Endothelial cell (in vitro differentiated cells): ENCODE measurements at places on chromosomes 5 and 9. TPM values are rescaled to one million over a fixed set of nuclear protein-coding genes. Genes with fewer than 3 reads are reported as not detected.

- H3K4me1 ChIP-seq = no peaks in the 10 kb centered on the region
- H3K27me3 ChIP-seq = peaks cover 3% of the 10 kb centered on the region
- H3K27ac ChIP-seq = no peak overlapping the region
- no peak overlapping the region for H3K4me3 ChIP-seq
- no peaks in the 10 kb centered on the region for H3K36me3 ChIP-seq
- DNase-seq = no peak
These were observed 391.1 kb upstream of the ZNF608 start for GRCh38 chr5:125137535-125137934.

C5orf46 gene
- not detected for total RNA-seq

LCN15 gene
- 0.49 TPM for total RNA-seq

- DNase-seq = no peak
- peaks cover 3% of the 10 kb centered on the region for H3K4me1 ChIP-seq
- peaks cover 3% of the 10 kb centered on the region for H3K27me3 ChIP-seq
- no peak overlapping the region for H3K4me3 ChIP-seq
These were observed 22.4 kb upstream of the ANGPTL2 start for GRCh38 chr9:127144670-127145445.

GRCh38 chr9:131417264-131418142 is 23.6 kb downstream of the PRRC2B start:
- peaks cover 11% of the 10 kb centered on the region for H3K36me3 ChIP-seq
- H3K4me1 ChIP-seq = peaks cover 59% of the 10 kb centered on the region
- peaks cover 10% of the 10 kb centered on the region for H3K27me3 ChIP-seq
- H3K27ac ChIP-seq = peak overlapping the region; percentile 98
- no peak for DNase-seq

- H3K4me1 ChIP-seq = peaks cover 6% of the 10 kb centered on the region
- H3K27ac ChIP-seq = no peak overlapping the region
- DNase-seq = no peak
- H3K27me3 ChIP-seq = no peaks in the 10 kb centered on the region
These were observed 441.2 kb upstream of the ZNF462 start for GRCh38 chr9:106421772-106422171.

GRCh38 chr5:50647726-50648125 is 18.7 kb upstream of the PARP8 start:
- no peak for DNase-seq
- no peaks in the 10 kb centered on the region for H3K36me3 ChIP-seq
- H3K27me3 ChIP-seq = no peaks in the 10 kb centered on the region
- H3K4me3 ChIP-seq = no peak overlapping the region
- H3K4me1 ChIP-seq = no peaks in the 10 kb centered on the region

CTNND2 gene
- 3.6 TPM for total RNA-seq

IRX2 gene
- total RNA-seq = 0.72 TPM

DTWD2 gene
- 2.7 TPM for total RNA-seq

KCNV2 gene
- total RNA-seq = not detected

PDE6A gene
- total RNA-seq = not detected

DNA sequence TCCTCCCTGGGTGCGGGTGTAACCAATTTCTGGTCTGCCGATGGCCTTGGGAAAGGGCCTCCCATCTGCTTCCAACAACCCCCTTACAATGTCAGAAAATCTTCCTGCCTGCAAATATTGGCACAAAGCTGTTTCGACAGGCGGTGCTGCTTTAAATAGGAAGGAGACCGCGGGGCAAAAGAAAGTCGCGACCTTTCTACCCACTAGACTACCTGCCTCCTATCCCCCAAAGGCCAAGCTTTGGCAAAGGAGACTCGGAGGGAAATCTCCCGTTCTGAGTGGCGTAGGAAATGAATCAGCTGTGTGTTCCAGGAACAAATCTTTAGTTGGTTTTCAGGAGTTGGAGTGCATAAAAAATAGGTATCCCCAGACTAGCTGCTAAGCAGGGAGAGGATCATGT is 36.8 kb upstream of the NFIB start:
- H3K4me1 ChIP-seq = peaks cover 67% of the 10 kb centered on the region
- DNase-seq = no peak

GRCh38 chr5:6722015-6722414 is 8.8 kb downstream of the TENT4A start:
- no peak for DNase-seq
- H3K27me3 ChIP-seq = peaks cover 6% of the 10 kb centered on the region
- H3K27ac ChIP-seq = no peak overlapping the region
- H3K4me3 ChIP-seq = no peak overlapping the region

- no peaks in the 10 kb centered on the region for H3K36me3 ChIP-seq
- H3K27me3 ChIP-seq = peaks cover 1% of the 10 kb centered on the region
- H3K4me1 ChIP-seq = no peaks in the 10 kb centered on the region
- no peak overlapping the region for H3K27ac ChIP-seq
- no peak overlapping the region for H3K4me3 ChIP-seq
These were observed 41.2 kb downstream of the FREM1 start for GRCh38 chr9:14868772-14869583.

DNA sequence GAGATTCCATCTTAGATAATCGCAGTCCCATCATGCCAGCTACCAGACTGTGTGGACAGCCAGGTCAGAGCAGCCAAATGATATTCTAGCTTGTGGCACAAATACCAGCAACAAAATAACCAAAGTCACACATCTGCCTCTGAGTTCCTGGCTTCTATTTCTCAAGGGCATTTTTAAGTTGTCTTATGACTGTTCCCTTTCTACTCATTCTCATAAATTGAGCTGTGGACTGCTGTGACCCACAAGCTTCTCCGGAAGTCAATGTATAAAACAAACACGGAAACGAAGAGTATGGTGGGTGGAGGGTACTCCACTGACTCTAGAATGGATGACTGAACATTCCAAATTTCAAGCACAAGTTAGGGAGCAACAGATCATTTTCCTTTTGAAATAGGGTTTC is 43.9 kb downstream of the PDCD1LG2 start:
- H3K27me3 ChIP-seq = no peaks in the 10 kb centered on the region
- H3K4me3 ChIP-seq = no peak overlapping the region
- no peak overlapping the region for H3K27ac ChIP-seq
- no peak for DNase-seq
- peaks cover 2% of the 10 kb centered on the region for H3K4me1 ChIP-seq
- H3K36me3 ChIP-seq = no peaks in the 10 kb centered on the region

TPM2 gene
- total RNA-seq = 173 TPM

DNA sequence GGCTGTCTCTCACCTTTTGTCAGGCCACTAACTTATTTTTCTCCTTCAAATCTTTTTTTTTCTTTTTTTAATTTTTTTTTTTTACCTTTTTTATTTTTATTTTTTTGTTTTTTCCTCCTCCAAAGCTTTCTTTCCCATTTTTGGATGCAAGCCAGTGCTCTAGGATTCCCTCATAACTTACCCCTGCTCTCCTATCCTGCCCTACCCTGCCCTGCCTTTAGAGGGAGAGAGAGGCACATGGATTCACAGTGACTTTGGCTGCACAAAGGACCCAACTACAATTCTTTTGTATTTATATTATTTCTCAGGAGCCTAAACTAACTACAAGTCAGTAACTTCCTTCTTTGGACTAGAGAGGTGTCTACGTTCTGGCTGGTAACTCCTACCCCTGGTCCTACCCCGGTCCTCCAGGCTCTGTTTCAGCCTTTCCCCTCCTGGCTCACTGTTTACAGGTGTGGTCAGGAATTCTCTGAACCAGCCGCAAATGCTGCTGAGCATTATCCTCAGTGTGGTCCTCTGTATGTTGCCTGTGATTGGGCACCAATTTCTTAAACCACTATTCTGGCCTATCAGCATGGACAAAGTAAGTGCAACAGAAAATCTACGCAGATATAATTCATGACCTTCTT is 8.4 kb upstream of the RUSC2 start:
- peaks cover 14% of the 10 kb centered on the region for H3K4me1 ChIP-seq
- DNase-seq = peak; percentile 44
- no peaks in the 10 kb centered on the region for H3K36me3 ChIP-seq

DNA sequence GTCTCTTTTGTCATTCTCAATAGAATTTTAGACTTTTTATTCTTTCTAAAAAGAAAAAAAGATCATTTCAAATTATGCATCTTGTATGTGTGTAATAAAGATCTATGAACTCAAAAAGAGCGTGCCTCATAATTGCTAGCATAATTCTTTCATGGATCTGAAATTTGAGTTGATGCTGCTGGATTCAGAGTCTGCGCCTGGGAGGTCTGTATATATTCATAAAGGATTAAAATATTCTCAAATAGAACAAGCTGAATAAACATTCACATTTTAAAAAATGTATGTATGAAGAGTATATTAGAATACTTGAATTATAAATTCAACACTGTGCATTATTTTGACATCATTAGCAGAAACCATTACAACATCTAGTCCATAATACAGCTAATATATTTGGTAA is 297.8 kb upstream of the GRAMD2B start:
- no peak for DNase-seq
- peaks cover 4% of the 10 kb centered on the region for H3K27me3 ChIP-seq
- H3K4me1 ChIP-seq = peaks cover 12% of the 10 kb centered on the region
- no peaks in the 10 kb centered on the region for H3K36me3 ChIP-seq

RNF208 gene
- total RNA-seq = 1.1 TPM

- peak; percentile 46 for DNase-seq
- no peaks in the 10 kb centered on the region for H3K36me3 ChIP-seq
- H3K27me3 ChIP-seq = peaks cover 2% of the 10 kb centered on the region
- H3K4me3 ChIP-seq = no peak overlapping the region
These were observed 671.1 kb downstream of the TAF11L14 start for GRCh38 chr5:18305288-18305924.

CKMT2 gene
- 0.18 TPM for total RNA-seq

GRCh38 chr5:56360816-56361215 is 127.7 kb upstream of the ANKRD55 start:
- H3K4me3 ChIP-seq = no peak overlapping the region
- DNase-seq = no peak
- H3K4me1 ChIP-seq = peaks cover 6% of the 10 kb centered on the region
- H3K36me3 ChIP-seq = no peaks in the 10 kb centered on the region

DNA sequence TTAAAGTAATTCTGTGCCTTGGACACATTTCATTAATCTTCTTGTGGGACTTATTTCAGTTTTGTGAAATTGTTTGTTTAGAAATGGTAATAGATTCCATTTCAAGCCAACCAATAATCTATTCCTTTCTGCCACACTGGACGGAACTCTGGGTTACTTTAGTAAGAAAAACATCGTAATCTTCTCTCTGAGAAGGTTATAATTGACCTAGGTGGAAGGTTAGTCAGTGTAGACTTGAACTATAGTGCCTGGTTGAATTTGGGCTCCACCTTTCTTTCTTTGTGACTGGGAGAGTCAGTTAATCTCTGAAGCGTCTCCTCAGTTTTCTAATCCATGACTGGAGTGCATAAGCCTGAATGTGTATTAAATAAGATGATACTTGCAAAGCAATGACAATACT is 89.7 kb upstream of the PRLR start:
- no peak overlapping the region for H3K27ac ChIP-seq
- H3K27me3 ChIP-seq = no peaks in the 10 kb centered on the region
- no peak overlapping the region for H3K4me3 ChIP-seq

FSD1L gene
- 5.6 TPM for total RNA-seq

DNA sequence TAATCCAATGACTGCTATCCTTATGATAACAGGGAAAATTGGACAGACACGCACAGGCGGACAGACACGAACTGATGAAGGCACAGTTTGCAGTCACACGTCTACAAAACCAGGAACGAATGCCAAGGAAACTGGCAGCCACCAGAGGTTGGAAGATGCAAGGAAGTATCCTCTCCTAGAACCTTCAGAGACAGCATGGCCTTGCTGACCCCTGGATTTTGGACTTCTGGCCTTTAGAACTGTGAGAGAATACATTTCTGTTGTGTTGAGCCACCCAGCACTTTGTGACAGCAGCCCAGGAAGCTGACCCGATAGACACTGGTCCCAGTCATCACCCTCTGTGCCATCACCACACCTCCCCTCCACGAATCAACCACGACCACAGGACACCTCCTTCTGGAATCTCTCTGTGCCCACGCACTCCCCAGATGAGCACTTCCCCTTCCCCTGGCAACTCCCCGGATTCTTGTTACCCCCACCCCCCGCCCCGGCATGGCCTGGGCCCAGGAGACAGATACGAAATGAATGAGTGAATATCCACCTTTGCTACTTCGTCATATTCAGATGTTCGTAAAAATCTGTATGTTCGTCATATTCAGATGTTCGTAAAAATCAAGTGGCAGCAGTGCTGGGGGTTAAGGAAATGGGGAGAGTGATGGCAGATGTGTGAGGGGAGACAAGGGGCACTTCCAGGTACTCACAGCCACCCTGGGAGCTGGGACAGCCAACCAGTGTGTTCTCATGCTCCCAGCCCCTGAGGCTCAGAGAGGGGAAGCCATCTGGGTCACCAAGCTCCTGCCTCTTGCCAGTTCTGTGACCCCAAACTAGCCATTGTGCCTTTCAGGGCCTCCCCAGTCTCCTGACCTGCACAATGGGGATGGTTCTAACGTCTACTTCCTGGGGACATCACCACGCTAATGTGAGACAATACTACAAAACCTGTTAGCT is 18.5 kb downstream of the GBGT1 start:
- H3K4me3 ChIP-seq = peak overlapping the region; percentile 48
- peaks cover 9% of the 10 kb centered on the region for H3K36me3 ChIP-seq
- DNase-seq = no peak
- H3K27me3 ChIP-seq = peaks cover 23% of the 10 kb centered on the region
- peak overlapping the region; percentile 62 for H3K27ac ChIP-seq

DNA sequence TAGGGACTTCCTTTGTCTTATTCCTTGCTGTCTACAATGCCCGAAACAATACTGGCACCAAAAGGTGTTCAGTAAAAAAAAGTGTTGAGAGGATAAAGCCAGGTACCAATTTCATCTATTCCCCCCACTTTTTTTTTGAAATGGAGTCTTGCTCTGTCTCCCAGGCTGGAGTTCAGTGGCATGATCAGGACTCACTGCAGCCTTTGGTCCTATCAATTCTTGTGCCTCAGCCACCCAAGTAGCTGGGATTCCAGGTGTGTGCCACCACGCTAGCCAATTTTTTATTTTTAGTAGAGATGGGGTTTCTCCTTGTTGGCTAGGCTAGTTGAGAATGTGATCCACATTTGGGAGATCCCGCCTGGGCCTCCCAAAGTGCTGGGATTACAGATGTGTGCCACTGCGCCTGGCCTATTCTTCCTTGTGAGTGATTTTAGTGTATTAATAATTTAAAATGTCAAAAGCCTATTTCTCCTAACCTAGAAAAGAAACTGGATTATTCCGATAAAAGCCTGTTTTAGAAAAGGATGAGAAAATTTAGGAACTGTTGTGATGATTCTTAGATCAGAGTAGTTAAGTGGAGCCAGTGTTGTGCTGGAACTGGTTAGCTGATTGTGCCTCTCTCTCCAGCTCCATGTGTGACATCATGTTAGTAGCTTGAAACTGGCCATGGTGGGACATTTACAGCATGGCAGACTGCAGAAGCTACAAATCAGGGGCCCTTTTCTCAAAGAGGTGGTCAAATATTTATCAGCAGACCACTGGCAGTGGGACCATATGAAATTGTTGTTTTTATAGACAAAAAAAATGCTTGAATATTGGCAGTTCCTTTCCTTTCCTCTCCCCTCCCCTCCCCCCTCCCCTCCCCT is 14.3 kb downstream of the CDC42SE2 start:
- H3K36me3 ChIP-seq = no peaks in the 10 kb centered on the region
- no peak overlapping the region for H3K4me3 ChIP-seq
- no peak for DNase-seq
- no peak overlapping the region for H3K27ac ChIP-seq
